ENCODE measurements at places on chromosomes 12 and 14.

- DNase-seq = no peak
These were observed 54.2 kb downstream of the PTPN21 start for GRCh38 chr14:88500611-88501010.

DNA sequence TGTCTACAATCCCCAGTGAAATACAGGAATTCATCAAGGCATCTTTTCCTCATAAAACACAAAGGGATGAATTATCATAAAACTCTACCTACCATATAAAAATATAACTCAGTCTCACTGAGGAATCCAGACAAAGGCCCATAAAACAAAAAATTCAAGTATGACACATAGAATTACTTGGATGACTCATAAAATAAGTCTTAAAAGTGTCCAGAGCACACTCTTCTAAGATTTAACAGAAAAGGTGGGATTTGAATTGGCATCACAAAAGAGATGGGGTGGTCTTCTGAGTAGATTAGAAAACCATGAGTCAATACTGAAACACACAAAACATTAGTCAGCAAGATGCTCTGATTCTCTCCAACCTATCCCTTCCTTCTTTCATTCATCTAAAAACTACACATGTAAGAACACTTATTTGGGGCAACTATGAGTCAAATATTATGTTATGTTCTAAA lies 202.7 kb upstream of the GARIN6 start:
- no peak for DNase-seq

- no peak for DNase-seq
These were observed 474.6 kb downstream of the ETNK1 start for GRCh38 chr12:23099604-23100003.

GRCh38 chr12:64090047-64090446 lies 132.0 kb downstream of the KICS2 start:
- DNase-seq = no peak

- DNase-seq = no peak
These were observed 7.4 kb upstream of the CD9 start for GRCh38 chr12:6192604-6193380.

GRCh38 chr12:111409780-111410430 lies 4.2 kb downstream of the SH2B3 start:
- no peak for DNase-seq

DNA sequence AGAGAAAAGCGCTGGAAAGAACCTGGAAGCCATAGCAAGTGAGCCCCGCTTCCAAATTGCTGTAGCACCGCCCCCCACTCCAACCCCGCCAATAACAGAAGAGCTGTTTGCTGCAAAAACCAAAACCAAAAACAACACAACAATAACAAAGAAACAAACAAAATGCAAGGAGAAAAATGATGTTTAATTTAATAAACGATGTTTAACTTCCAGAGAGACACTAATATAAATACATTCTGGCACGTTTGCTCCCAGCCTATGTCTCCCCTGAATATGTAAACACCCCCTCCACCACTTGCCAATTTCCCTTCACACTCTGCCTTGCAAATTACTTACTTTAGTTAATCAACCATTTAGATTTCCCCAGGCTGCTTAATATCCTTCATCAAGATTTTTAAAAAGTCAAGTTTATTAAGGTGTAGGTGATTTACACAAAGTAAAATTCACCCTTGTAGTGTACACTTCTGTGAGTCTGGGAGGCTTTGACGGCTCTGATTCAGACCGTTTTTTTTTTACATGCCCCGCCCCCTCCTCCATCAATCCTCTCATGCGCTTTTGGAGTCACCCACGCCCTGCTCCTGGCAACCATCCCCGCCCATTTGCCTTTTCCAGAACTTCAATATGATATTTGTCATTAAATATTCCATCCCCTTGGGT lies 482 bp upstream of the IFI27L2 start:
- DNase-seq = no peak

GRCh38 chr14:102826161-102826560 lies 48.9 kb downstream of the TRAF3 start:
- no peak for DNase-seq

- DNase-seq = no peak
These were observed 7.5 kb downstream of the REC8 start for GRCh38 chr14:24179294-24179960.
